ENCODE measurements at places on chromosomes 11 and 22.
A peak's percentile ranks its signal among the peaks of the same experiment; 100 is the strongest.

GRCh38 chr11:122439866-122440810 lies 215.4 kb upstream of the UBASH3B start:
- DNase-seq: no peak

DNA sequence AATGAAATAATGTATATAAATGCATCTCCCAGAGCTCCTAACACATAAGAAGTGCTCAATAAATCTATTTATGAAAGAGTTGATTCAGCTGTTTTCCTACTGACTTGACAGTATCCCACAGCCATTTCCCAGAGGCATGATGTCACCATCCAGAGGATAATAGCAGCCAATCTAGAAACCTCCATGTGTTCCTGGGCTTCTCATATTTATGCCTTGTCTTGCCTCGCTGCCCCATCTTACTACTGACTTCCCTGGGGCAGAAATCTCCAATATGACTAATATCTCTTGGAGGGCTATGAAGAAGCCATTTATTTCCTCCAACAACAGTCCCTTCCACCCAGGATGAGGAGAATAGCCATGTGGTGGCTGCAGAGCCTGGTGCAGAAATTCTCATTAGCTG lies 115.4 kb upstream of the NAV2 start:
- no peak for DNase-seq

DNA sequence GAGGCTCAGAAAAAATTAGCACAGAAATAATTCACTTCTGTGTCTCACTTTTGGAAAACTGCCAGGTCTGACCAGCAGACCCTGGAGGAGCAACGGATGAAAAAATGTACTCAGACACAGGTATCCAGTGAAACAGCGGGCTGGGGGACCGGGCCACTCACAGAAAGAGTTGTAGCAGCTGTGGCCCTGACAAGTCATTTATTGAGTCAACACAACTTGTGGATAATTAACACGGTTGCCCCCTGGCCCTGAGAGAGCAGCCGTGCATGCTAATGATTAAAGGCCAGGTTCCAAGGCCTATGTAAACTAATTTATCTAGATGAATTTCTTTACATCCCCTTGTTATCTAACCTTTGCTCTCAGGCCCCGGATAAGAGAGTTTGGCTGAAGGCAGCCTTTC lies 131.3 kb downstream of the AASDHPPT start:
- no peak for DNase-seq

DNA sequence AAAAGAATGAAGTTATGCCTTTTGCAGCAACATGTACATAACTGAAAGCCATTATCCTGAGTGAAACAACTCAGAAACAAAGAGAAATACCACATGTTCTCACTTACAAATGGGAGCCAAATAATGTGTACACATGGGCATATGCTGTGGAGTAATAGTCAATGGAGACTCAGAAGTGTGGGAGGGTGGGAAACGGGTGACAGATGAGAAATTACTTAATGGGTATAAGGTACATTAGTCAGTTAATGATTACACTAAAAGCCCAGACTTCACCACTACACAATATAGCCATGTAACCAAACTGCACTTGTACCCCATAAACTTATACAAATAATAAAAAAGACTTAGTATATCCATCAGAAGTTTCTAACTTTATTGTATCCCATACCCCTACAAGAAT lies 674.1 kb upstream of the ARHGAP42 start:
- DNase-seq: no peak

DNA sequence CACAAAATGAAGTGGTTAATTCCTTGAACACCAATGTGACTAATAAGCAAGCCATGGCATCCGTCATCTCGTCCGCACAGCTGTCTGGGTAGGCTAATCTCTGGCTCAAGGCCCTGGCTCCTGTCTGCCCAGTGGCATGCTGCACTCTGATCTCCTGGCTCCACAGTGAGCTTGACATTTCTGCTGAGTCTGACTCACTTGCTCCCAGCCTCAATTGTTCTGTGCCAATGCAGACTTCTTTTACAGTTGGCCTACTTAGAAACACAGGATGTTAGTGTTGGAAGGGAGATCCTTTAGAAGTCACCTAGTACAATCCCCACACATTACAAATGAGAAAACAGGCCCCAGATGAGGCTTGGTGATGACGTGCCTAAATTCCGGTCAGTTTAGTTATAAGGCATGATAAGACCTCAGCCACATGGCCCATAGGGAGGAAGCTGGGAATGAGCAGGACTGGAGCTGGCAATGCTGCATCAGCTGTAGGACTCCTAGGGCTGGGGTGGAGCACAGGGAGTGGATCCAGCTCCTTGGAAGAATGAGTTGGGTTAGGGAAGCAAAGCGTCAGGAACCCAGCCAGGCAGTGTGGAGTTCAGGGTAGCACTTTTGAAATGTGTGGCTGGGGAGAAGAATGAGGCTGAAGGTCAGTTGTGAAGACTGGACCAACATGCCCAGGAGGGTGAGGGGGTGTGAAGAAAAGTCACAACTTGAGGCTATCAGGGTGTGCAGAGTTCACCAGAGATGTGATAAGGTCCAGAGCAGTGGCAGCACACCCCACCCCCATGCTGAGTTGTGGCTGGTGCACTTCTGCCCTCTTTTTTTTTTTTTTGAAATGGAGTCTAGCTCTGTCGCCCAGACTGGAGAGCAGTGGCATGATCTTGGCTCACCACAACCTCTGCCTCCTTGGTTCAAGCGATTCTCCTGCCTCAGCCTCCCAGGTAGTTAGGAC lies 70.2 kb upstream of the EED start:
- peak; percentile 84 for DNase-seq

- no peak for DNase-seq
Observed at GRCh38 chr11:104876861-104877431, 21.3 kb downstream of the CASP12 start.

- DNase-seq: no peak
Observed at GRCh38 chr11:119423509-119424254, 710 bp upstream of the THY1 start.

- DNase-seq: no peak
Observed at GRCh38 chr11:20864628-20865027, 195.2 kb downstream of the NELL1 start.

- peak; percentile 55 for DNase-seq
Observed at GRCh38 chr11:103618528-103618927, 417.9 kb upstream of the DDI1 start.

GRCh38 chr11:96134602-96135001 lies 208.4 kb downstream of the MAML2 start:
- DNase-seq: no peak

- DNase-seq: no peak
Observed at GRCh38 chr11:12617632-12618031, 56.6 kb upstream of the TEAD1 start.

- DNase-seq: no peak
Observed at GRCh38 chr11:128213461-128213860, 373.9 kb downstream of the ETS1 start.

DNA sequence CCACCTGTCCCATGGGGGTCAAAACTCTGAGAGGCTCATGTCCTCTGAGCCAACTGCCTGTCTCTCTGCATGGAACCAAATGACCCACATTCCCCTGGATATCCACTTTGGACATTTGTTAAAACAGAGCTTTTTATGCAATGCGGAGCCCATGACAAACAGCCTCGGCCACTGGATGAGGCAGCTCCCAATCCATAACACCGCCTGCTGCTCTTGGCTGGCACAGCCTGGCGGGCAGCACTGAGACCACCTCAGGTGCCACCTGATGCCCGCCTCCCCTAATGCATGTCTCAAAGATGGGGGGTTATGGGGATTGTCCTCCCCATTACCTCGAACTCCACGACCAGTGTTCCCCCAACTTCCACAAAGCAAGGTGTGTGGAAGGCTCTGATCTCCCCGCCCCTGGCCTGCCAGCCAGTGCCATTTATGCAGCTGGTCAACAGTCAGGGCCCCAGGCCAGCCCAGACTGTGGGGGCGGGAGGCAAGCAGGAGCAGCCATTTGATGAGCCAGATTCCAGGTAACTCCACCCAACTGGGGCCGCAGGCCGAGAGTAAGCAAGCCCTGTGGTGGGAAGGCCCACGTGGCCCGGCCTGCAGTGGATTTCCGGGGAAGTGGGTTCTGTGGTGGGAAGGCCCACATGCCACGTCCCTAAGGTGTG lies 84.2 kb downstream of the PHF21B start:
- no peak for DNase-seq

Data from fibroblast of skin of left quadriceps (primary cell).